ENCODE measurements at places on chromosomes 3 and 15.

DNA sequence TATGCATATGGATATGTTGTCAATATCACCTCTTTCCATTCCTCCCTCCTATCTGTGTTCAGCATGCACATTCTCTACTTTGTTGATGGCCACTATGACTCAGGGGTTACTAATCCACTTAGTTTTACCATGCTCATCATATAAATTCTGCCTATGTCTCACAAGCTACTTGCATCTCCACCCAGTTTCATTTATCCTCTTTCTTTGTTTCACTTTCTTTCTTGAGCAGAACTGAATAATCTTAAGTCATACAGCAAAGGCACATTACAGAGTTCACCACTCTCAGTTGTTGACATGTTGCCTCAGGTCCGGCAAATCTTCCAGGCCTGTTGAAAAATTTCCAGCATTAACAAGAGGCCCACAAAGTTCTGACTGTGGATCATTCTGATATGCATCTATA lies 71.5 kb downstream of the SSR3 start:
- DNase-seq, result peak; percentile 52

DNA sequence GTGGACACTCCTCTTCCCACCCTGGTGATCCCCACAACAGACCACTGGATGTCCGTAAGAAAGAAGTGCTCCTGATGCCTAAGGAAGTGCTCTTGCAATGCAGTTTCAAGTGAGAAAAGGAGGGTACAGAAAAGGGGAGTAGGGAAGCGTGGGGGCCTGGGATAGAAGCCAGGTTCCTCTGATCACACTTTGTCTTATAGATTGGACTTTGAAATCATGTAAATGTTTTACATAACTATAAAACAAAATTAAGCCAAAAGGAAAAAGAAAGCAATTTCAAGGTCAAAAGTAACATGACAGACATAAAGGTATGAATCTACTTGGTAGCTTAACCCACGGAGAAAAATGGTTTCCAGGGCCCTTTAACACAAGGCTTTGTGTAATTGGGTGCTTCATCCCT lies 107.3 kb upstream of the TRPM1 start:
- DNase-seq, result no peak

DNA sequence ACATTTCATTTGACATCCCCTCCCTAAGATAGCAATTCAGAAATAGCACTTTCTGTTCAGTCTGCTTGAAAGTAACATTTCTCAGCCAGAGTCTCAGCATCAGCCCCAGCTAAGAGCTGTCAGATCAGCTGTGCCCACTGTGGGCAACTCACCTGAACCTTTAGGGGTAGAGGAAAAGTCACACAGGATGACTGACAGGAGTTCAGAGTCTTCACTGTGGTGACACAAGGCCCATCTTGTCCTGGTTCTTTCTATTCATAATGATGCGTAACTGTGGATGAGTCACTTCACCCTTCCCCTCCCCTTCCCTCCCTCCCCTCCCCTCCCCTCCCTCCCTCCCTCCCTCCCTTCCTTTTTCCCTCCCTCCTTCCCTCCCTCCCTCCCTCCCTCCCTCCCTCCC lies 96.1 kb upstream of the RASGRP1 start:
- DNase-seq, result no peak

DNA sequence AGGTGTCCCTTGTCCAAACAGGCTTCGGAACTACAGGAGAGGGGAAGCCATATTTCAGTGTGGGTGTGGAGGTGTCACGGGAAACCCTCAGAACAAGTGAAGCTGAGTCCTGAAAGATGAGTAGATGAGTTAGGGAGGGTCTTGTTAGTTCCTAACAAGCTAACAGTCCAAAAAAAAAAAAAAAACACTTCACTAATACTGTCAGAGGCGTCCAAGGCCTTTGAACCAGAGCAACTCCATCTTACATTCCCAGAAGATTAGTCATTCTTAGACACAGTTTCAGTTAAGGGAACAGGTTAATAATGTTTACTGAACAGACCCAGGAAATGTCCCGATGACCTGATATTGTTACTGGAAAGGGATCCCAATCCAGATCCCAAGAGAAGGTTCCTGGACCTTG lies 7.0 kb upstream of the ATP8B4 start:
- no peak for DNase-seq

DNA sequence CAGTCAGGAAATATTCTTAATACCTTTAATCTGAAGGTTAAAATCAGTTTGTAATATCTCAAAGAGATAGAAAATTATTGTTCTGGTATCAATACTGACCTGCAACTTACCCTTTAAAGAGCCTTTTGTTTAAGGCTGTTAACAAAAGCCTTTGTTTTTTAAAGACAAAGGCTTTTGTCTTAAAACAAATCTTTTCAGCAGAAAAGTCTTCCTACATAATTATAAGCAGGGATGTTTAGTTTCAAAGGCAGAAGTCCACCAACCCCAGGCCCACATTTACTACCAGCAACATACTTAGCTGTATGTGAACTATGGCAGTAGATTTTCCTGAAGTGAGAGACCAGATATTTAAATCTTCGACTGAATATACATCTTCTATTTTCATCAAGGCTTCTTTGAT lies 36.2 kb downstream of the SLC30A4 start:
- no peak for DNase-seq

- no peak for DNase-seq
Measured at GRCh38 chr3:17911986-17912760, 169.7 kb upstream of the TBC1D5 start.

GRCh38 chr15:73872346-73872745 lies 1.0 kb upstream of the TBC1D21 start:
- peak; percentile 43 for DNase-seq

GRCh38 chr15:98728082-98728810 lies 79.9 kb downstream of the IGF1R start:
- DNase-seq, result no peak
